ENCODE measurements at places on chromosomes 1 and 21.

- DNase-seq, result no peak
Observed at GRCh38 chr1:70487459-70487815, 76.4 kb downstream of the CTH start.

DNA sequence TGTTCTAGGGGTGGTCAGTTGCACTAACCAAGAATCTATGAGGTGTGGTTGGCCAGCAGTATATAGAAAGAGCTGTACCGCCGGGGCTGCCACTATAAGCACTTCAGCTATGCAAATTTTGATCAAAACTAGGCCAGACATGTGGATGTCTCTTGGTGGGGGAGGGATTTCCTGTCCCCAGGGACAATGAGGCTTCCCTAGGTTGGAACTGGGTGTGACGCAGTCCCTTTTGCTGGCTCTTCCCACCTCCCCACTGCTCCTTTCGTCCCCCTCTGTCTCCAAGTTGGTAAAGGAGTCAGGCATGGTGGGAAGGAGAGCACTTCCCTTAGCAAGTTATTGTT lies 13.6 kb downstream of the SDCCAG8 start:
- no peak for DNase-seq

DNA sequence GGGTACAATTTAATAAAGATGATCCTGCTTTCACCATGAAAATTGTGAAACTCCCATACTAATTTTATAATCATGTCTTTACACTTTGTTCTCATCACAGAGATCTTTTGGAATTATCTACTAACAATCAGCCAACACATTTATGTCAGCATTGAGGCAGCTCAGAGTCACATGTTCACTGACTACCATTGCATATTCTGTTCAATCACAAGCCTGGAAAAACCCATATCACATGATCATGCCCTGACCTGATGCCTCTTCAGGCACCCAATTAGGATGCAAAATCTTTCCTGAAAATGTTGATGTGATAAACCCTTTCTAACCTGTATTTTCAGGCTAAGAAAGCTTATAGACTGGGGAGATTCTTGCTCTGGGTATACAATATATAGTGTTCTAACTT lies 21.6 kb upstream of the RASAL2 start:
- no peak for DNase-seq

DNA sequence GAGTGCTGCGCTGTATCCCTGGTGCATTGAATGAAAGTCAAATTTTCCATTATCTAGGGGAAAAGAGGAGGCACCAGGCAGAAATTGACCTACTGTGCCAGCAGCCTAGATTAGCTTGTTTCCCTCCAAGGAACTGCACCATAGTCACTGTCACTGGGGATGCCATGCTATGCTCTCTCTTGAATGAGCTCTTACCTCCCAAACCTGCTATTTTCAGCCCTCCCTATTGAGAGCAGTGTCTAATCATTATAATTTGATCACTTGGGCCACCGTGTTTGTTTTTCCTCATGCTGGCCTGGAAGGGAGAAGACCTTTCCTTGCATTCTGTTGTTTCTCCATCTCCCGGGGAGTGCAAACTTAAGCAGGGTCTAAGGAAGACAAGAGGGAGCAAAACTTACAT lies 492.9 kb downstream of the SIPA1L2 start:
- DNase-seq, result no peak

GRCh38 chr1:66294707-66295370 lies 239.1 kb upstream of the SGIP1 start:
- DNase-seq, result no peak

Data from neuronal stem cell (in vitro differentiated cells).